Right cardiac atrium (tissue), 5 donors: ENCODE measurements at places on chromosomes 7 and 10. TPM values are rescaled to one million over a fixed set of nuclear protein-coding genes. Genes with fewer than 3 reads are reported as not detected.

The STEAP2 gene
- 42.1 TPM for total RNA-seq

The PWWP2B gene
- 10.1 TPM for total RNA-seq

The CALCR gene
- total RNA-seq: 0.12 TPM

The AKR1D1 gene
- not detected for total RNA-seq

The GOLGA7B gene
- 6.7 TPM for total RNA-seq

The SSC4D gene
- total RNA-seq: 1.0 TPM

The OR2A12 gene
- total RNA-seq: not detected

The PNLIPRP2 gene
- total RNA-seq: not detected

The ESYT2 gene
- 57.6 TPM for total RNA-seq

The PIK3CG gene
- 1.8 TPM for total RNA-seq

The MSMB gene
- total RNA-seq: not detected

The CDNF gene
- total RNA-seq: 6.7 TPM

The SPDYE5 gene
- not detected for total RNA-seq

The POT1 gene
- total RNA-seq: 18.6 TPM

The RGR gene
- total RNA-seq: 0.49 TPM

- DNase-seq: no peak
These were observed 112.2 kb downstream of the MYL10 start for GRCh38 chr7:101516851-101517250.

- DNase-seq: peak; percentile 85
These were observed 243.9 kb downstream of the SNX13 start for GRCh38 chr7:17696422-17696821.

GRCh38 chr10:132104062-132104461 lies 38.3 kb downstream of the JAKMIP3 start:
- no peak for DNase-seq

DNA sequence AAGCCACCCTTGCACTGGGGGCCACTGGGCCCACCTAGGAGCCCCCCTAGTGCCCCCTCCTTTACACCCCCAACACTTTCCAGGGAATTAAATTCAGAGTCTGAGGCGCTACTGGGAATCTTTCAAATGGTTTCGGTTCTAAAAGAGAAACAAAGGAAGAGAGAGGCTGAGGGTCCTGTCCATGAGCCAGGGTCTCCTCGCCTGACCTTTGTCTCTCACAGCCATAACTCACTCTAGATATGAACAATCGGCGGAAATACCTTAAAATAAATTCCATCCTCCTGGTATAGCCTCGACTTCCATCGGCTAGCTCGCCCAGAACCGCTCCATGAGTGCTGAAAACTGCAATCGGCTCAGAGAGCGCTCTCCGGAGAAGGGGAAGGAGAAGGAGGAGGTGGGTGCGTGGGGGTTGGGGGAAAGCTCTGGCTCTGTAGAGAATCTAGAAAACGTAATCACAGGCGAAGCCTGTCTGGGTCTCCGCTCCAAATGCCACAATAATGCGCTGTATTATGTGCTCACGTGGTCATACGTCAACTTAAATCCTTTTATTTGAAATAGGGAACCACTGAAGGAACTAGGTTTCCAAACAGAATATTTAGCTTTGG lies 12.6 kb downstream of the HOXA4 start:
- DNase-seq: no peak

GRCh38 chr7:141559961-141560360 lies 8.8 kb downstream of the AGK start:
- DNase-seq: no peak

GRCh38 chr7:120131096-120131839 lies 141.7 kb upstream of the KCND2 start:
- no peak for DNase-seq

- DNase-seq: no peak
These were observed 79.1 kb downstream of the PRTFDC1 start for GRCh38 chr10:24873281-24873683.

DNA sequence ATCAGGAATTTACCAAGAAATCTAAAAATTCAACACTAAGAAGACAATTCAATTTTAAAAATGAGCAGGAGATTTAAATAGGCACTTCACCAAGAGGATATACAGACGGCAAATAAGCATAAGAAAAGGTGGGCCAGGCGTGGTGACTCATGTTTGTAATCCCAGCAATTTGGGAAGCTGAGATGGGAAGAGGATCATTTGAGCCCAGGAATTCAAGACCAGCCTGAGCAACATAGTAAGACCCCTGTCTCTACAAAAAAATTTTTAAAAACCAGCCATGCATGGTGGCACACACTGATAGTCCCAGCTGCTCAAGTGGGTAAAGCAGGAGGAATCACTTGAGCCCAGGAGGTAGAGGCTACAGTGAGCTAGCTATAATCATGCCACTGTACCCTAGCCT lies 3.5 kb upstream of the AKR1D1 start:
- no peak for DNase-seq

GRCh38 chr7:149776289-149776688 lies 2.9 kb upstream of the ZNF467 start:
- peak; percentile 93 for DNase-seq

DNA sequence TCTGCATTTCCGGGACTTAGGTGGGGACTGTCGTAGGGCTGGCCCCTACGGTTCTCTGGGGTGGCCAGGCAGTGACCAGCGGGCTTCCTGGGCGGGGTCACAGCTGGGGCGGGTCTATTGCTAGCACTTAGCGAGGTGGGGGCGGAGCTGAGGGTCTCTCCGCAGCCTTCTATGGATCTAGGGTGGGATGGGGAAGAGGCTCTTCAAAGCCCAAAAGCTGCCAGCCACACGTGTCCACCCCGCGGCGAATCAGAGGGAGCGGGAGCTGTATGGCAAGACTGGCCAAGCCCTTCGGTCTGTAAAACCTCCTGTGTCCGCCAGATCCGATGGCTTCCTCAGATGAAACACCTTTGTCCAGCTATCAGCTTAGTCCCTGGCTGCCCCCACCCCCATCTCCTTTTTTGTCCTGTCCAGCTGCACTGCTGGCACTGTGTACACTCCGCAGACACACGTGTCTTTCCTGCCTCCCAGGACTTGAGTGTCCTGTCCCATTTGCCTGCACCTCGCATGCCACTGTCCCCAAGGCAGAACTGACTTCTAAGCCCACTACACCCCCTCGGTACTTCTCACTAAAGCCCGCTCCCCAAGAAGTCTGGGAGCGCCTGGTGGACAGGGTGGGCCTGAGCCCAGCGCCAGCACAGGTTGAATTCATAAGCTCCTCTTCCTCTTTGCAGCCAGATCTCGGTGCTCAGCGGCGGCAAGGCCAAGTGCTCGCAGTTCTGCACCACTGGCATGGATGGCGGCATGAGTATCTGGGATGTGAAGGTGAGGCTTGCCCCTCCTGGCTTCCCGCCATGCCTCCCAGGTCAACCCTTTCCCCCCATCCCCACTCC lies 14.8 kb downstream of the PDAP1 start:
- DNase-seq: peak; percentile 78

DNA sequence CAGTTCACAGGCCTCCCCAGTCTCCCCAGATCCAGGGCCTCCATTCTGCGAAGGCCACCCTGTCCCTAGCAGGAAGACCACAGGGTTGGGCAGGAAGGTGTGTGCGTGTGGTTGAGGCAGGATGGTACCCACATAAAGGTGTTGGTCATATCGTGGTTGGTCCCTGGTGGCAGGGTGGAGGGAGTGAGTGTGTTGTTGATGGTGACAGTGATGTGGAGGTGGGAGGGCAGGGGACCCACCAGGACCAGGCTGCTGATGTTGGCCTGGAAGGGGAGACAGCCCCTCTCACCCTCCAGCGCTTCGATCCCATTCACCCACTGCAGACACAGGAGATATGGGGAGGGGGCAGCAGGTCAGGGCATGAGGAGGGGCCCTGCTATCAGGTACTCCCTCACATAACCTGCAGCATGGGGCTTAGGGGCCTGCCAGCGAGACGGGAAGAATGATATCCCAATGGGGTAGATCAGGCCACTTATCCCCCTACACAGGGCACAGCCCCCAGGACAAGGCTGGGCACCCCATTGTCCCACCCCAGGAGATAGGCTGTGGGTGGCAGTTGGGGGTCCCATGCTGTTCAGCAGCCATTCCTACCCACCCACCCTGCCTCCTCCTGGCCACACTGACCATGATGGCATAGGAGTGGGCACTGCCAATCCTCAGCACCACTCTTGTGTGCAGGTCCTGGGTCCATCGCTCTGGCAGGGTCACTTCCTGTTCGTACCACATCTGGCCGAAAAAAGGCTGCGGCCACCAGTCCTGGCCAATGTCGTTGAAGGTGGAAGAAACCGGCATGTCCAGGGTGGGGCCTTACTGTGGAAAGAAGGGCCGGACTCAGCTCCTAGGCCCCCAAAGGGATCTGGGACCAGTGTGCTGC lies 69.0 kb upstream of the ZNF479 start:
- DNase-seq: no peak

DNA sequence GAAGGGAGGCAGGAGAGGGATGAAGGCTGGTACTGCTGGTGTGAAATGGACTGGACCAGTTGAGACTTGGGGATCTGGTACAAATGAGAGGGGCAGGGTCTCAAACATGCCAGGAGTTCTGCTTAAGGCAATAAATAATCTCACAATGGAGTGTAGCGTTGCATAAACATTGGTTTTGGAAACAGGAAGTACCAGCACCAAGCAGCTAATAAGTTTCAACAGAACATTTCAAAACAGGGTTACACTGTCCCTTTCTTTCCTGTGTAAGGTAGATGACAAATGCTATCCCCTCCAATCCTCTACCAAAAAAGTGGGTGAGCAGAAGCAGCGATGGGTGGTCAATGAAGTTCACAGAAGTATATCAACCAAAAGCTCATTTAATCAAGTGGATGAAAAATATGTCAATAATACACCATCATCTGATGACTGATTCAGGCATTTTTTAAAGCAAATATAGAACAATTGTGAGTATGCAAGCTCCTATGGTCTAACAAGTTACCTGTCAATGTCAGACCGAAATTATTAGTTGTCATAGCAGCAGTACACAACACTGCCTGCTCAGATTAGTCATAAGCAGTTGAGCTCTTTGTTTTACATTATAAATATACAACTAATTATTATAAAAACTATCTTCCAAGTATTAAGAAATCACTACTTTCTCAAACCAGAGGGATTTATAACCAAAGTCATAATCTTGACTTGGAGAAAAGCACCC lies 220.0 kb downstream of the FAM107B start:
- DNase-seq: no peak

DNA sequence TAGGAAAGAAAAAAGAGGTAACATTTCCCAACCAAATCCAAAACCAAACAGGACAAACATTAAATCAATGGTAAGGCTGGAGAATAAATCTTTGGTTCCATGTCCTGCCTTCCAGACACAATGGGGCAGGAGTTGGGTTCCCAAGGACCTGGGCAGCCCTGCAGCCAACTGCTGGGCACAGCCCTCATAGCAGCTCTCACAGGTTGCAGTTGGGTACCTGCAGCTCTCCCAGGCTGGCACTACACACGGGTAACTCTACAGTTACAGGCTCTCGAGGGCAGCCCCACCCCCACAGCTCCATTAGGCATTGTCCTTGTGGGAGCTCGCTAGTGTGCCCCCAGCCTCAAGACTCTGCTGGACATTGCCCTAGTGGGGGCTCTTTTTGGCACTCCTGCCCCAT lies 7.5 kb downstream of the GRB10 start:
- DNase-seq: no peak

DNA sequence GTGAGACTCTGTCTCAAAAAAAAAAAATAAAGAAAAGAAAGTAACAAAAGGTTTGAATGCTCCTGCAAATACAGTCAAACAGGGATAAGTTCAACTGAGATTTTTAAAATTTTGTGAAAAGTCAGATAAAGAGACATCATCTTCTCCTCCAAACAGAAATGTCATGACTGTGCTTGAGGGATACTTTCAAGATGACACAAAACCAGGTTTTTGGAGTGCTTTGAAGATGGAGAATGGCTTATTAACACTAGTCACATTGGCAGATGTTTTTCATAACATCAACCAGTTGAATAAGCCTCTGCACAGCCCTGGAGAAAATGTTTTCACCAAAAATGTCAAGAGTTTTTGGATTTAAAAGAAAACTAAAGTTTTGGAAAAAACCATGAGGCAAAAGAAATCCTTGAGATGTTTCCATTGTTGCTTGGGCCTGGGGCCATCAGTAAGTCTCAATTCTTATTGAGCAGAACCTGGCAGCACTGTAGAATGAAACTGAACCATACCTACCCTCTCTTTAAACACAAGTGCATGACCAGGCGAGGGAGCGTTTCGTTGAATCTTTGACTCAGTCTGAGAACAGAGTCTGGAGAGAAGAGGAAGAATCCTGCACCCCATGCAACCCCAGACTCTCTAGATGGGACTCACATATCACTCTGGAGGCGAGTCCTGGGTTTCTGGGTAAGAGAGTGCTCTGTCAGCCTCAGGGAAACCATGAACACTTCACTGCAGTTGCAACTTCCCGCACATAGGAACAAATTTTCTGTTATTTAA lies 37.4 kb upstream of the PRKCQ start:
- no peak for DNase-seq

DNA sequence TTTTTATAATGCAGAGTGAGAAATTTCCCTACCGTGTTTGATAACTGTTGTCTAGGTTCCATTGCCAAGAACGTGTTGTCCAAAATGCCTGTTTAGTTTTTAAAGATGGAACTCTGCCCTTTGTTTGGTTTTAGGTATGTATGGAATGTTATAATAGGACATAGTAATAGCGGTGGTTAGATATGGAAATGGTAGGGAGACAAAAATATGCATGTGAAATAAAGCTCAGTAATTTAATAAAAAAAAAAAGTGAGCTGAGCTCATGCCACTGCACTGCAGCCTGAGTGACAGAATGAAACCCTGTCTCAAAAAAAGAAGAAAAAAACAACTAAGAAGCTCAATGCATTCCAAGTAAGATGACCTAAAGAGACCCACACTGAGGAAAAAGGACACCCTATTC lies 72.9 kb downstream of the ZNF783 start:
- no peak for DNase-seq

DNA sequence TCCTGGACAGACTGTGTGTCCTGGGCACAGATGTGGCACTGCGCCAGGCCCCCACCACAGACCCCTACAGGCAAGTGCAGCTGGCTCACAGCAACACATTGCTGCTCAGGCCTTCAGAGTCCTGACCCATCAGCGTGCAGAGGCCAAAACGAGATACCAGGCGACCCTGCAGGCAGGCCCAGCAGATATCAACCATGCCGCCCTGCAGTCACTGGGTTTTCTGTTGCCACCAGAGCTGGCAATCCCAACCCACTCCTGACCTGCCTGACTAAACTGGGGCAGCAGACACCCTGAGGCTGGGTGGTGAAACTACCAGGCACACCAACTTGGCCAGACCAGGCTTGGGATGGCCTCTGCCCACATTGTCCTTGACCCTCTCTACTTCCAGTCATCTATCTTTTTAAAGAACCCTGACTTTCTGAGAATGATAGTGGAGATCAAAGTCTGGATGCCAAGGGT lies 20.3 kb downstream of the ZCCHC24 start:
- DNase-seq: no peak
